Activated CD4-positive, alpha-beta T cell treated with anti-CD3 and anti-CD28 coated beads, Interleukin-2, Interleukin-4, amounts not matched to agents 100 ng/mL and 50 ng/mL, durations not matched to agents 16 hours and 8 hours (primary cell): ENCODE measurements at places on chromosomes 7 and 10.
A peak's percentile ranks its signal among the peaks of the same experiment; 100 is the strongest.

GRCh38 chr10:3408603-3409365 is 236.2 kb upstream of the PITRM1 start:
- DNase-seq, result no peak

GRCh38 chr7:2479276-2480069 is 3.3 kb upstream of the GRIFIN start:
- no peak for DNase-seq

GRCh38 chr7:46032942-46033341 is 111.9 kb upstream of the IGFBP3 start:
- DNase-seq, result no peak

GRCh38 chr10:67665491-67665890 is 30.5 kb downstream of the CTNNA3 start:
- DNase-seq, result no peak

- DNase-seq, result no peak
These were observed 466.1 kb downstream of the PTPRN2 start for GRCh38 chr7:158121441-158122045.

DNA sequence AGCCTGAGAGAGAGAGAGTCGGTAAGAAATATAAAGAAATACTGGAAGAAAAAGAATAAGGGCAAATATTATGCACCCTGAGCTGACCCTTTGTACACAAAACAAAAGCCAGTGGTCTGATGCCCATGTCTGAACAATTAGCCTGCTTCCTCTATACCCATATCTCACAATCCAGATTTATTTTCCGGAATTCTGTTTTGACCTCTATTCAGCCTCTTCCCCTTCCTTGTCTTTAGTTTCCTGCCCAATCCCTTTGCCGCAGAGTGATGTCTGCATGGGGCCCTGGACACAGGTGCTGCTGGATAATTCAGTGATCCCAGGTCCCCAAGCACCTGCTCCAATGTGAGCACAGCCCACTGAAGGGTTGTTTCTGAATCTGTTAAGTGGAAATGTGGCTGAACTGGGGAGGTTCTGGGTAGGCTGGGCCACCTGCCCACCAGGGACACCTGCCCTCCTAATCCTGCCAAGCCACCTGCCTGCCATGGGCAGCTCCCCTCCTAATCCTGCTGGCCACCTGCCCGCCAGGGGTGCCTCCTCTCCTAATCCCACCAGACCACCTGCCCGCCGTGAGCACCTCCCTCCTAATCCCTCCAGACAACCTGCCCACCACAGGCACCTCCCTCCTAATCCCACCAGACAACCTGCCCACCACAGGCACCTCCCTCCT is 23.0 kb downstream of the ADGRA1 start:
- DNase-seq, result no peak

DNA sequence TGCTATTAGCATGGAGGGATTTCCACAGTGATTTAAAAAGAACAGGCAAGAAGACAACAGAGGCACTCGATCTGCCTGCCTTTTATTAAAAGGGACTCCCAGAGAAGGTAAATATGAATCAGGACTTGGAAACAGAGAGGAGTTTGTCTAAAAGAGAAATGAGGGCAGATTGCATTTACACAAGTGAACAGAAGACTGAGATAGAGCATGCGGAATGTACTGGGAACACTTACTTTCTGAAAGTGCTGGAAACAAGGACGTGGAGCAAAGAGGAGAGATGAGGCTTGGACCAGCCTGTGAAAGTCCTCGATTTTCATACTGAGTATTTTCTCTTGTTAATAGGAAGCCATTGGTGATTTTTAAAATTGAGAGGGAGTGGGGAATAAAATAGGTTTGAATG is 35.7 kb downstream of the MEOX2 start:
- no peak for DNase-seq

GRCh38 chr10:6504296-6504695 is 75.8 kb downstream of the PRKCQ start:
- DNase-seq, result peak; percentile 28

DNA sequence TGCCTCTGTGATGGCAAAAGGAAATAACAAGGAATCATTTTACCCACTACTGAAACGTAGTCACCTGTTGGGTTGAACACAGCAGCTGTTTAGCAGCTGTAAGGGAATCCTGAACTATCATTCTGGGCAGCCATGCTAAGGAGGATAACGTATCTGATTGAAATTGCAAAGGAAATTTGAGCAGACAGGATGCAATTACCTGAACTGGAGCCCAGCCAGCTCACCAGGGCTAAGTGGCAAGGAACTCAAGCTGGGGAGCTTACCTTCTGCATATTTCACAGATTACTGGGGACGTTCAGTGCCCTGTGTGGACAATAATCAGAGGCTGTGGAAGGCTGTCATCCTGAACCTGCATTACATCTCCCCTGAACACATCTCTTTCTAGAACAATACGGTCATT is 650.5 kb downstream of the SORCS3 start:
- DNase-seq, result no peak

DNA sequence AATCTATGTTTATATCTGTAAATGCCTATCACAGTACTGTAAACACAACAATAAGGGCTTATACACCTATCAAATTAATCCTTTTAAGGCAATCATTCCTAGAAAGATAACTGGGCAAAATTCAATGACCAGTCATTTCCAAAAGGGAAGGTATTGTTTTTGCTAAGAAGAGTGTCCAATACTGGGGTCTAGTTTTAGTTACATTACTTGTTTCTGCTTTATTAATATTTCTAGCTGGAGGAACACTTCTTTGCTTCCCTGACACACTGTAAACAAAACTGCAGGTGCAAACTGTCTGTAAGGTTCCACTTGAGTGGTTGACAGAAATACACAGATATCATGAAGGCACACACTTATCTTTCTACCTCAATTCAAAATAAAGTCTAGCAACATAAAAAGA is 84.2 kb upstream of the FAM133B start:
- DNase-seq, result no peak

- no peak for DNase-seq
These were observed 232.2 kb downstream of the TRIL start for GRCh38 chr7:28725911-28726310.

DNA sequence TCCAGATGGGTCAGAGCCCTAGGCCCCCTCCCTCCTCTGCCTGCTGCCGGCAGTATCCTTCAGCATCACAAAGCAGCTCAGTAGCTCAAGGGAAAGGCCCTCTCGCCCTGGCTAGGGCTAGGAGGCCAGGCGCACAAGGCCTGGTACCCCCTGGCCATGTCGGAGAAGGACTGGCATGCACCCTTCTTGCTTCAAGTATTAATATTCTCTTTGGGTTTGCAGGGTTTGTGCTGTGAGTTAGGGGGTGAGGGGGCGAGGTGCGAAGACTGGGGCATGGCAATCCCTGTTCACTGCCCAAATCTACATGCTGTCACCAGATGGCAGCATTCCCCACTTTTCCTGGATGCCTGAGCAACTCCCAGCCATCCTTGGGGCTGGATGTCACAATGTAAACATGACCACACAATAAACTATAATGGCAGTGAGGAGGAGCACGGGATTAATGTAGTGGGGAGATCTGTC is 105.2 kb downstream of the NEURL1 start:
- peak; percentile 19 for DNase-seq

DNA sequence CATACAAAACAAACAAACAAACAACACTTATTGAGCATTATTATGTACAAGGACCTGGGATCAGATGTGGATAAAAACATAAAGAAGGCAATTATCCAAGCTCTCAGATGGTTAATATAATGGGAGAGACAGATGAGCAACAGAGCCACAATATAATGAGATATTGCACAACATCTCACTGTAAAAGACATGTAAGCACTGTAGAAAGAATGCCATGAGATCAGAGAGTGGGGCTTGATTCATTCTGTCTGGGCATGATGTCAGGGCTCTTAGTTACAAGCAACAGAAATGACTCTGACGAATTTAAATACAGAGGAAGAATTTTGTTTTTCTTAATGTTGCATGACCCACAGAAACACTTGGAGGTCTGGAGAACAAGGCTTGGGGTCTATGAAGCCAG is 164.7 kb upstream of the PLXDC2 start:
- DNase-seq, result no peak

DNA sequence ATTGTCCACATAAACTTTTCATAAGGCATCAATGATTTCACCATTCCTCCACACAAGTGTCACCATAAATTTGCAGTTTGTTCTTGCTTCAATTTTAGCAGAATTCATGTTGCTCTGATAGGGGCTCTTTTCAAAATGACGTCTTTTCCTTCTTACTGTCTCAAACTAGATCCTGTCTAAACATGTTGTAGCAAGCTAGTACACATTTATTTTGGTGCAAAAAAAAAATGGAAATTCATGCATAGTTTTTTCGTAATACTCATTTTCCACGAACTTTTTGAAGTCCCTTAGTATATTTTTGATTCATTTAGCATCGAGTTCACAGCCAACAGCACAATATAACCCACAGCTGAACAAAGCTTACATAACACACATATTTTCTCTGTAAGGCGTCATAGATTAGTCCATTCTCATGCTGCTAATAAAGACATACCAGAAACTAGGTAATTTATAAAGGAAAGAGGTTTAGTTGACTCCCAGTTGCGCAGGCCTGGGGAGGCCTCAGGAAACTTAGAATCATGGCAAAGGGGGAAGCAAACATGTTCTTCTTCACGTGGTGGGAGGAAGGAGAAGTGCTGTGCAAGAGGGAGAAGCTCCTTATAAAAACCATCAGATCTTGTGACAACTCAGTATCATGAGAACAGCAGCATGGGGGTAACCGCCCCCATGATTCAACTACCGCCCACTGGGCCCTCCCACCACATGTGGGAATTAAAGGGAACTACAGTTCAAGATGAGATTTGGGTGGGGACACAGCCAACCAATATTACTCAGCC is 301.5 kb downstream of the CCDC3 start:
- DNase-seq, result no peak

- DNase-seq, result no peak
These were observed 33.8 kb upstream of the CUX1 start for GRCh38 chr7:101783381-101784181.

GRCh38 chr10:64159910-64160872 is 639.0 kb downstream of the REEP3 start:
- DNase-seq, result no peak

GRCh38 chr7:73847941-73848723 is 5.8 kb upstream of the METTL27 start:
- no peak for DNase-seq

DNA sequence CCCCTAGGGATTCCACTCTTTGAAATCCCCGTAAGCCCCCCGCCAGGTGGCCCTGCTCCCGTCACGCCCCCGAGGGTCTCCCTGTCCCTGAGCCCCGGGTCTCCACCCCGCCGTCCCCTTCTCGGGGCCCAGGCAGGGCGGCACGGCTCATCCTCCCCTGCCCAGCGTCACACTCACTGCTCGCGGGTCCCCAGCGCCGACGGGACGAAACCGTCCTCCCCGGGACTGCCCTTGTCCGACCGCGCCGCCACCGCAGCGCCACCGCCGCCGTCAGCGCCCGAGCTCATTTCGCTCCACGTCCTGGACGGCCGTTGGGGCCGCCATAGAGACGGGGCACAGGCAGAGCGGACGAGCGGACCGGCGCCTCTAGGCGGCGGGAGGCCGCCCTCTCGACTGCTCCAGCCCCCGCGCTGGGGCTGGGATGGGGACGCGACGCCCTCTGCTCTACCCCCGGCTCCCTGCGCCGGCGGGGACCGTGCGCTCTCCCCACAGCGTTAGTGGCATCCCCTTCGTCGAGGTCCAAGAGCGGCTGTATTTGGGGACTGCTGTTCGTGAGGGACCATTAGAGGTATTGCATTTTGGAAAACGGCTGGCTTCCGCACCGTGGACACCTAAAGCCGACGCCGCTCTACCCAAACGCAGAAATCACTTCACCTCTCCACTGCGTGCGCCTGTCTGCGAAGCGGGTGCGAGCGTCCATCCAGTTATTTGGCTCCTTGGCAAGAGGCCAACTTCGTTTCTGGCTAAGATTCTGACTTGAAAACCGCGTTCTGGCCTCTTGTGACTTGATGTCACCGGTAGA is at the start of gene EEF1AKMT2:
TSS of gene EEF1AKMT2 (minus strand) at position 341 of the 802 bp plus-strand sequence. CDS start at position 287, 54 bp downstream.
- peak; percentile 85 for DNase-seq

- DNase-seq, result no peak
These were observed 65.7 kb downstream of the GBF1 start for GRCh38 chr10:102311025-102311420.

- DNase-seq, result no peak
These were observed 16.2 kb downstream of the RPS24 start for GRCh38 chr10:78049851-78050250.

DNA sequence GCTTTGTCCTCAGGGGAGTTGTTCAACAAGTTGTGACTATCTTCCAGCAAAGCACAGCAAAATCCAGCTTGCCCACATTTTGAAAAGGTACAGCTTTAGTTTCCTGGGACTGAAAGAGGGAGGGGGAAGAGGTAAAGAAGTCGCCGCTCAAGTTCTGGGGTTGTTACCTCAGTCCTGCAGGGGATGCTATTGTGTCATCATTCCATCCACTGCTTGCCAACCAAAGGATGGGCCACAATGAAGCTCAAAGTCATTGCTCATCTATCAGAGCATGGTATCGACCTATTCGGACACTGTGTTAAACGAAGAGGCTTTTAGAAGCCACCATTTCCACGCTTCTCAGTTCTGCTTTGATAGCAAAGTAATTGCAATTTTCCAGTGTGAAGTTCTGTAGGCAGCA is 34.3 kb downstream of the NPY start:
- DNase-seq, result no peak

- no peak for DNase-seq
These were observed 1.7 kb upstream of the KCNH2 start for GRCh38 chr7:150979713-150980390.

DNA sequence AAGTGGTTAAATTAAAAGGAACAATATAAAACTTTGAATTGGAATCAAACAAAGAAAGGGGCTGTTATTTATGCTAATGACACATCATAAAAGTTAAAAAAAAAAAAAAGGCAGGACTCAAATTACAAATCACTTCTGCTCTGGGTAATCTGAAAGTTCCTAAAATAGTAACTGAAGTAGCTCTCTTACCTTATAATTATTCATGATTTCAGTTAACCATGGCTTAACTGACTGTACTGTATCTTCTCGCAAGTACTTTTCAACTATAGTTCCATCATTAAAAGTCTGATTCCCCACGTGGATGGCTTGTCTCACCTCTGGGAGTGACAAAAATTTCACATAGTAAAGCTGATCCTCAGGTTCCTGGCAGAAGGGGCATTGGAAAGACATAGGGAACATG is 82.5 kb downstream of the CPVL start:
- DNase-seq, result no peak

DNA sequence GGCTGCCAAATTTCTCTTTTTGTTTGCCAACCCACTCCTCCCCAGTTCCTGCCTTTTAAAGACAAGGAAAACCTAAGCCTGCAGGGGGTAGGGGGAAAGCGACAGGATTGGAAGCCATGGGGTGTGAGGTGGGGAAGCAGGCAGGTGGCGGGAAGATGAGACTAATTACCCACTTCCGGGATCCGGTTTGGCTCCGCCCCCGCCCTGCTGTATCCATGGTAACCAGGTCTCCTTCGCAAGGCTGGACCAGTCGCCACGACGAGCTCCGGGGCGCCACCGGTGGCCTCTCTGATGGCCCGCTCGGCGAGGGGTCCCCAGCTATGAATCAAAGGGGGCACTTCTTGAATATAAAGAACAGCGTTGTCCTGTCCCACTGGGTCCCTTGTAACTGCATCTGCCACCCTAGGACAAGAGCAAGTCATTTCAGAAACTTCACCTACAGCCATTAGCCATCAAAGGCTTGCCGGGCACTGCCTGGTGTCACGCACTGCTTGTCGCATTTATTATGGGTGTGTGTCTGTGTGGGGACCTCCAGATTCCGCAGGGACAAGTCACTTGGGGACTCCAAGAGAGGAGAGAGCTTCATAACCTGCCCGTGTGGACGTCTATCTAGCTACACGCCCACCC is 55.4 kb upstream of the LMTK2 start:
- peak; percentile 40 for DNase-seq
